Stimulated activated naive B cell treated with anti-CD40 and anti-IgM and Interleukin-4, amounts not matched to agents 10 μg/mL and 1 μg/mL and 100 μg/mL, for 72 hours (primary cell): ENCODE measurements at places on chromosomes 1 and 21.

GRCh38 chr1:174153085-174153824 lies 6.1 kb upstream of the RABGAP1L start:
- DNase-seq, result no peak

- no peak for DNase-seq
These were observed 6.3 kb upstream of the RBBP5 start for GRCh38 chr1:205128050-205128449.

- DNase-seq, result no peak
These were observed 56.4 kb downstream of the TGFB2 start for GRCh38 chr1:218401441-218401997.

DNA sequence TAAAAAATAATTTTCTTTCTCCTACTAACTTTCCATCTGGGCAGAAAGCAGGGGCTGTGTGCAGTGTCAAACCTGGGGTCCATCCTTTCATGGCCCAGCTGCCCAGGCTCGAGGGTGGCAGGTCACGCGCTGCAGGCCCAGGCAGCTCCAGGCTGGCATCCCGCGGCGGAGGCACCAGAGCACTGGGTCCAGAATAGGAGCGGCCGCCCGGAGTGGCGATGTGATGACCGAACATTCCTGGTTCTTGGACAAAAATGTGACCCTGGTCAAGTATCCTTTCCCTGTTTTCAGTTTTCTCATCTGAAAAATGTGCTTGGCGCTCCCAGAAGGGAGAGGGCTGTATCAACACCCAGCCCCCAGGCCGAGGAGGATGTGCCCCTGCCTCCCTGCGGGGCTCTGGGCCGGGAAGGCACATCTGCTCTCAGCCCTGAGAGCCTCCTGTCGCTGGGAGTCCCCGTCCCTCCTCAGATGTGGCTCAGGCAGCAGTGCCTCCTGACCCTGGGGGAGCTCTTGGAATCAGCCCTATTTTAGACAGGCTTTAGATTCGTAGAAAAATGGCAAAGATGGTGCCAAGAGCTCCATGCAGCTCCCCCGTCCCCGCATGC lies 29.3 kb downstream of the SLX9 start:
- no peak for DNase-seq

GRCh38 chr1:155175281-155175926 lies 1.8 kb downstream of the TRIM46 start:
- no peak for DNase-seq
